ENCODE measurements at places on chromosomes 5 and 9.

DNA sequence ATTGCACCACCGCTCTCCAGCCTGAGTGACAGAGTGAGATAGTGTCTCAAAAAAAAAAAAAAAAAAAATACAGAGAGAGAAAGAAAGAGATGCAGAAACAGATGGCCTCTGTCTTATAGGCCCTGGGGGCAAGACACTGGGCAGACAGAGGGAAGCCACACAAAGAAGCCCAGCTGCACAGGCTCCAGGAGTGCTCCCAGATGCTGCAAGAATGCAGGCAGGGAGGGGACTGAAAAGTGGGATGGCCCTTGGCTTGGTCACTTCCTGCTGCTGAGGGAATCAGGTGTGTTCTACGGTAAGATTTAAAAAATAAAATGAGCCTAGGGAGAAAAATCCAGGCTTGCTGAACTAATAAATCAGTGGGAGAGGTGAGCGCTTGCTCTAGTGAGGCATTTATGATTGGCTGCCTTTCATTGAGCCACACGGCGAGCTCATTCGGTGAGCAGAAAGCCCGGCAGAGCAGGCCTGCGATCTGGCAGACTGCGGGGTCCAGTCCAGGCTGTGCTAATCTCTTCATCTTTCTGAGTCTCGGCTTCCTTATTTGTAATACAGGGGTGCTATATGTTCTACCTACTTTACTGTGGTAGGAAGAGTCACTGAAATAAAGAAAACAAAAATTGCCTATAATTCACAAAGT, 80.6 kb downstream of the RAD23B start:
- no peak for DNase-seq

DNA sequence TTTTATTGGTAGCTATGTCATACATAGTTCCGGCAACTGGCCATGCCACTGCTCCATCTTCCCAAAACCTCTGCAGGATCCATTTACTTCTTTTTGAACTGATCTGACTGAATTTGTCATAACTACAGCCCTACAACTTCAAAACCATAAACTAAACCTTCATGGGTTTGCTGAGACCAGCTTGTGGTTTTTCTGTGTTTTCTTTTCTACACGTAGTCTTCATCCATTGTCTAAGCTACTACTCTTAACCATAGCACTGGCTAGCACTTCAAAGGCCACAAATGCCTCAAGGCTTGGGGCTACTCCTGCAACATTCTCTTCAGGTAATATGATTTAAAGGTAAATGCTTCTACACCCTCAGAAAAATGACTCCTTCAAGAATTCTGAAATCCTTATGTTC, 9.0 kb upstream of the KIF2A start:
- no peak for DNase-seq

- DNase-seq, result no peak
Observed at GRCh38 chr5:127586066-127586770, 62.7 kb upstream of the CTXN3 start.

DNA sequence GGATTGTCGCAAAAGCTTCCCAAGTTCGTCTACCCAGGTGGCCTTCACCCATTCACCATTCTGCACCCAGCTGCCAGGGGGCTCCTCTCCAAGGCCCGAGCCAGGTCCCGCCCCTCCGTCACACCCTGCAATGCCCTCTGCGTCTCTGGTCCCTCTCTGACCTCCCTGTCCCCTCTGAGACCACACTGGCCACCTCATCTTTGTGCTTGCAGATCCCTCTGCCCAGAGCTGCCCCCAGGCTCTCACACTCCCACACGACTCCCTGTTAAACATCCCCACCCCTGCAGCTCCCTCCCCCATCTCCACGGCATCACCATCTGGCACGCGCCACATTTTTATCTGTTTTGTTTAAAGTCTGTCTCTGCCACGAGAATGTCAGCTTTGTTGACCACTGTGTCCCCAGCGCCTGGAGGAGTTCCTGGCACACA, 243.6 kb downstream of the PBX3 start:
- no peak for DNase-seq

DNA sequence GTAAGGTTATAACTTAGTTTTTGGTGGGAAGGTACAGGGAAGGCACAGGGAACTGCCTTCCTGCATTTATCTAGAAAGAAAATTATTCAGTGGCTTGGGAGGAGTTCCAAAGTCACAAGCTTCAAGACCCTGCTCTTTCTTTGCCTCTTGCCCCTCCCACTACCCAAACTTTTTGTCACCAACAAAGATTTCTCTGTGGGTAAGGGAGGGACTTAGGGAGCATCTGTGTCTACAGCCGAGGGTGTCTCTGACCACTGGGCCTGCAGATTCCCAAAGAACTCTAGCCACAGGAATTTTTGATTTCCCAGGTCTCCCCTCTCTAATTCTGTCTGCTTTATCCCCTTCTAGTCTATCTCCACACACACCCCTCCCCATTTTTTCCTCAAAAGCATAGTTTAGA, 2.1 kb downstream of the ECSCR start:
- DNase-seq, result no peak

DNA sequence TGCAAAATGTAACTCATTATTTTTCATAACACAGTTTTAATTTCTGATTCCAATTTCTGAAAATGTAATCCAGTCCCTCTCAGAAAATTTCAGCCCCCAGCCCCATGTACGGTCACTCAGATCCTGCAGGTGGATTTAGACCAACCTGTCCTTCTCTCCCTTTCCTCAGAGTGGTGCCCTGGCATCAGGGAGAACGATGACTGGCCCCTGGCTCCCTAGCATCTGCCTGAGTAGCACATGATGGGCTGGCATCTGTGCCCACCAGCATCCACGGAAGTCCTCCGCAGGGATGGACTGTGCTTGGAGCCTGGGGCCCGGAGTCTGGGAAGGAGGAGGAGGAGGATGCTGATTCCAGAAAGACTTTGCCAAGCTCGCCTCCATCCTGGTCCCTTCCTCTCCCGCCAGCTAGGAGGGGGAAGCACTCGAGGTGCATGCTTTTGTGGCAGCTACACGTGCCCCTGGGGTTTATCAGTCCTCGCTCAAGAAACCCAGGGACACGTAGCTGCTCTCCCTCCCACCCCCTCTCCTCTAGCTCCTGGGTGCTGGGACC, 54.4 kb upstream of the RUFY1 start:
- no peak for DNase-seq

DNA sequence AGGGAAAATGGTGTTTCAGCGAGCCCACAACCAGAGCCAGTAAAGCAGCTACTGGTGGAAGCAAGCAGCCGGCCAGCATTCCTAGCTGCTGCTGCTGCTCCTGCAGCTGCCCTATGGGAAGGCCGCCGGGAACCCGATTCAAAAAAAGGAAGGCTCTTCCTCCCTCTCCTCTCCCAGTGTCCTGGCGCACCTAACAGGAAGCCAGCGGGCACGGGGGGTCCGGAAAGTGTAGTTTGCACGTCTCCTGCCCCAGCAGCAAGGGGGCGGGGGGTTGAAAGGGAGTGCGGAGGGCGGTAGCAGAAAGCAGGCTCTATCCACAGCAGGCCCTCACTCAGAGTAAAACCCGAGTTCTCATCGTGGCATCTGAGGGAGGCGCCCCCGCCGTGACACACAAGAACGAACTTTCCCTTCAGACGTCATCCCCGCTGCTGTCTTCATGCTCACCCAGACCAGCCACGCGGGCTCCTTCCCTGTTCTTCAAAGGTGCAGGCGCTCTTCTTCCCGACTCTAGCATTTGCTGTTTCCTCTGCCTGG, 16.5 kb downstream of the GRXCR2 start:
- peak; percentile 18 for DNase-seq

- DNase-seq, result no peak
Observed at GRCh38 chr5:138148811-138149210, 9.6 kb upstream of the NME5 start.

DNA sequence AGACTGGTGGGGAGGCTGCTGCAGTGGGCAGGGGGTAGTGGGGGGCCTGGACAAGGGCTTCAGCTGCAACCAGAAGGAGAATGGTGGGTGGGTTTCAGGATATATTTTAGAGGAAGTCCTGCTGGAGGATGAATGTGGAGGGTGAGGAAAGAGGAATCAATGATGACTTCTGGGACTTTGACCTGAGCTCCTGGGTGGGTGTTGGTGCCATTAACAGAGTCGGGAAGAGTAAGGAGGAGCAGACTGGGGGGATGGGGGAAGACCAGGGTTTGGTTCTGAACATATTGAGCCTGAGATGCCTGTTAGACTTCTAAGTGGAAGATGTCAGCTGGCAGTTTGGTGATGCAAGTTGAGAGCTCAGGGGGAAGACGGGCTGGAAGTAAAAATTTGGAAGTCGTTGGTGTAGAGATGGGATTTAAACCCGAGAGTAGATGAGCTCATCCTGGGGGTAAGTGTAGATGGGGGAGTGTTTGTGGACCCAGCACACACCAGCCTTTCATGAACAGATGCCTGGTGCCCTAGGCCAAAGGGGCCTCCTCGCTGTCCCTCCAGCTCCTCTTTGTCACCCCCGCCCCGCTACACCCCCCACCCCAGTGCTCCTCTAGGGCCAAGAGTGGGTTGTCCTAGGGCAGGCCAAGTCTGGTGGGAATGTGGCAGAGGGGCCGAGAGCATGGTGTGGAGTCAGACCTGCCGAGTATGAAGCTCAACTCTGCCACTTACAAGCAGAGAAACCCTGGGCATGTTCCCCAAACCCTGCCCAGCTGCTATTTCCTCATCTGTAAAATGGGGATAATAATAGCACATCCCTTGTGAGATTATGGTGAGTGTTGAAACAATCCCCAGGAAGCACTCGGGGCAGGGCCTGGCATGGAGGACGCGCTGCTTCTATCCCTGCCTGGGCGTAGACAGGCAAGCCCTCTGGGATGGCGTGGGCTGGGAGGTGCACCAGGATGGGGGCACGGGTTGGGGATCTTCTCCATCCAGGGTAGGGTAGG, 4.0 kb downstream of the DNM1 start:
- DNase-seq, result no peak

- DNase-seq, result no peak
Observed at GRCh38 chr9:18796696-18797270, 236.2 kb downstream of the SAXO1 start.

DNA sequence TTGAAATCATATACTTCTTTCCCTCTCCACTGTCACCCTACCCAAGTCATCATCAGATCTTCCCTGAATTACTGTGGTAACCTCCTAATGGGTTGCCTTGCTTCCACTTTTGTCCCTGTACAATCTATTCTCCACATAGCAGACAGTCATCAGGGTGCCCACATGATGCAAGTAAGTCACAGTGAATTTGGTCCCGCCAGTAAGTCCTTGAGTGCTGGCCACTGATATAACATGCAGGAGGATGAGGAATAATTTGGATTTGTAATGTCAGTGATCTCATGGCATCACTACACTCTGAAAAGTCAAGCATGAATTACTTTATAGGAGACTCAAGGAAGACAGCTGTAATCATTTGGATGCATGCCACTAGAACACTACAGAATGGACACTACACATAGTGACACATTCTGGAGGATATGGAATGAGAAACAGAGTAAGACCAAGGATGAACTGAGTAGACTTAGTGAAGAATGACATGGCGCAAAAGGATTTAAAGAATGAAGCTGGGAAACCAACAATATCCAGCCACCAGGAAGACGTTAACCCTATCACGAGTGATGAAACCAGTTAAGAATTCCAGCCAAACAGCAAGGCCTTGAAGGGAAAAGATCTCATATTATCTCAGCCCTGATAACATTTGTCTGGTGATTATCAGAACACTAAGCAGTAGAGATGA, 28.6 kb downstream of the MARCHF3 start:
- no peak for DNase-seq

- no peak for DNase-seq
Observed at GRCh38 chr5:123124859-123125595, 36.0 kb downstream of the PRDM6 start.

DNA sequence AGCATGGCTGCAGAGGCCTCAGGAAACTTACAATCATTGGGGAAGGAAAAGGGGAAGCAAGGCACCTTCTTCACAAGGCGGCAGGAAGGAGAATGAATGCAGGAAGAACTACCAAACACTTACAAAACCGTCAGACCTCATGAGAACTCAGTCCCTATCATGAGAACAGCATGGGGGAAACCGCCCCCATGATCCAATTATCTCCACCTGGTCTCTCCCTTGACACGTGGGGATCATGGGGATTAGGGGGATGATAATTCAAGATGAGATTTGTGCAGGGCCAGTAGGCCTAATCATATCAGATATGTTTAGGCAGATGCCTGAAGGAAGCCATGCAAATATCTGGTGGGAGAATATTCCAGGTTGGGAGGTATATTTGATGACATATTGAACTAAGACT, 1176.4 kb upstream of the CDH18 start:
- no peak for DNase-seq

GRCh38 chr5:15606197-15606596, 106.2 kb downstream of the FBXL7 start:
- no peak for DNase-seq

DNA sequence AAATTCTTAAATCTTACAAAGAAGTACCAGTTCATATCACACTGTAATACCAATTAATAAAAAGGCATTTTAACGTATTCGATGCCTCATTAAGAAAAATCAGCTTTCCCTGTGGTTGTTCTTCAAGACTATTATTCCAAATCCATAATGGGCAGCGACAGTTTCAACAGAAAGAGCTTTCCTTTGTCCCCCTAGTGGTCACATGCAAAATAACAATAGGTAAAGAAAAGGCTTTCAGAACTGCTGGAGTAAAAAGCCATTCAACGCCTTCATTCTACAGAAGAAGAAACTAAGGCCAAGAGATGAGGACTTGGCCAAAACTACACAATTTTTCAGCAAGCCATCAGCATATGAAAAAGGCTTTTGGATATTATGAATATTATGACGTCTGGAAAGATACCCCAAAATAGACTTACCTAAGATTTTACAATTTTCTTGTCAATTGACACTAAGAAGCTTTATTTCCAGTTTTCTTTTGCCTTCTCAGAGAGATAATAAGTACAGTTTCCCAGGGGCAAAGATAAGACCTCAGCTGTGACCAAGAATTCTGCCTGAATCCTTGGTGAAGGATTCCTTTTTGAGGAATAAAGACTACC, 6.7 kb upstream of the CDH6 start:
- no peak for DNase-seq

- no peak for DNase-seq
Observed at GRCh38 chr5:174556756-174557155, 167.6 kb upstream of the MSX2 start.

DNA sequence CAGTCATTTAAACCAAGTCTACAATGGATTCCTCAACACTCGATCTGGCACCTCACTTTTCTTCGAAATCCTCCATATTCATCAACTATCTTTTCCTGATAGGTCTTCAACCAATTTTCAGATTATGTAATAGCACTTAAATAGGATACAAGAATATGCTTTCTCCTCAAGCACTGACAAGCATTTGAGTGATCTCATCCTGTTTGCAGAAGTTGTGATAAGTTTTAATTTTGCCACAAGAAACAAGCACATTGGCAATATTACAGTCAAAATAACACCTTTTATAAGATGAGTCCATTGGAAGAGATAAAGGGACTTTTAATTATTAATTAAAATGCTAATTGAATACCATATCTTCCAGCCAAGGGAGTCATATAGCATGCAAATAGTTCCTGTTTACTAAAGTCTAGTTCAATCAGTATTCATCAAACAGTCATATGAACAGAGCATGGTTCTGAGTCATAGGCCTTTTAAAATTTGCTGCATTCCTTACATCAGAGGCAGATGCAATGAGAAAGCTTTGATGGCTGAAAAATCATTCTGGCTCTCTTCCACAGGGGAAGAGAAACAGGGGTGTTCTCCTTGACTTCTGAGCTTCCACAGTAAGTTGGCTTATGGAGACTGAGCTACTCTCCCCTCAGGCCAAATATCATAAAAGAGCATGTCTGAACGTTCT, 32.7 kb upstream of the ZCCHC9 start:
- no peak for DNase-seq
